ENCODE measurements at places on chromosomes 16 and 17.

- no peaks in the 10 kb centered on the region for H3K27me3 ChIP-seq
- no peak overlapping the region for H3K27ac ChIP-seq
- H3K4me1 ChIP-seq = no peaks in the 10 kb centered on the region
- no peaks in the 10 kb centered on the region for H3K36me3 ChIP-seq
- H3K4me3 ChIP-seq = no peak overlapping the region
Measured at GRCh38 chr16:87652799-87653198, 50.5 kb downstream of the JPH3 start.

DNA sequence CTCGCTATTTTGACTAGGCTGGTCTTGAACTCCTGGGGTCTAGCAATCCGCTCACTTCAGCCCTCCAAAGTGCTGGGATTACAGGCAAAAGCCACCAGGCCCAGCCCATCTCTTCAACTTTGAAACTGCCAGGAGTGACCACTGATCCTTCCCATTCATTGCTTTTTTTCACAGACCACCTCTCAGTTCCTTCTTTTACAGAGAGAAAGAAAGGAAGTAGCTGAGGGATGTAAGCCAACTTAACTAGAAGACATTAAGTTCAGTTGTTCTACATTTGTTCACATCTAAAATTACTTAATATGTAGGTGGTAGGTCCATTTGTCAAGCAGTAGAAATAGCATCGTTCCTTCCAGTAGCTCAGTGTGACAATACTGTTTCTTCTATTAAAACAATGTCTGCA lies 219.8 kb downstream of the STX8 start:
- no peak for DNase-seq
- H3K4me1 ChIP-seq = no peaks in the 10 kb centered on the region
- no peaks in the 10 kb centered on the region for H3K27me3 ChIP-seq
- H3K36me3 ChIP-seq = no peaks in the 10 kb centered on the region
- H3K27ac ChIP-seq = no peak overlapping the region

- no peaks in the 10 kb centered on the region for H3K4me1 ChIP-seq
- H3K36me3 ChIP-seq = no peaks in the 10 kb centered on the region
- H3K4me3 ChIP-seq = no peak overlapping the region
- H3K27me3 ChIP-seq = no peaks in the 10 kb centered on the region
- DNase-seq = no peak
- no peak overlapping the region for H3K27ac ChIP-seq
Measured at GRCh38 chr16:61289141-61289540, 747.1 kb downstream of the CDH8 start.

- H3K36me3 ChIP-seq = no peaks in the 10 kb centered on the region
- no peak for DNase-seq
- no peaks in the 10 kb centered on the region for H3K4me1 ChIP-seq
- peak overlapping the region; percentile 93 for H3K27ac ChIP-seq
Measured at GRCh38 chr17:29760279-29761039, 137.7 kb upstream of the CORO6 start.

- H3K27me3 ChIP-seq = no peaks in the 10 kb centered on the region
- H3K4me3 ChIP-seq = no peak overlapping the region
- H3K4me1 ChIP-seq = no peaks in the 10 kb centered on the region
- DNase-seq = no peak
Measured at GRCh38 chr16:58649707-58650106, 20.1 kb upstream of the CNOT1 start.

DNA sequence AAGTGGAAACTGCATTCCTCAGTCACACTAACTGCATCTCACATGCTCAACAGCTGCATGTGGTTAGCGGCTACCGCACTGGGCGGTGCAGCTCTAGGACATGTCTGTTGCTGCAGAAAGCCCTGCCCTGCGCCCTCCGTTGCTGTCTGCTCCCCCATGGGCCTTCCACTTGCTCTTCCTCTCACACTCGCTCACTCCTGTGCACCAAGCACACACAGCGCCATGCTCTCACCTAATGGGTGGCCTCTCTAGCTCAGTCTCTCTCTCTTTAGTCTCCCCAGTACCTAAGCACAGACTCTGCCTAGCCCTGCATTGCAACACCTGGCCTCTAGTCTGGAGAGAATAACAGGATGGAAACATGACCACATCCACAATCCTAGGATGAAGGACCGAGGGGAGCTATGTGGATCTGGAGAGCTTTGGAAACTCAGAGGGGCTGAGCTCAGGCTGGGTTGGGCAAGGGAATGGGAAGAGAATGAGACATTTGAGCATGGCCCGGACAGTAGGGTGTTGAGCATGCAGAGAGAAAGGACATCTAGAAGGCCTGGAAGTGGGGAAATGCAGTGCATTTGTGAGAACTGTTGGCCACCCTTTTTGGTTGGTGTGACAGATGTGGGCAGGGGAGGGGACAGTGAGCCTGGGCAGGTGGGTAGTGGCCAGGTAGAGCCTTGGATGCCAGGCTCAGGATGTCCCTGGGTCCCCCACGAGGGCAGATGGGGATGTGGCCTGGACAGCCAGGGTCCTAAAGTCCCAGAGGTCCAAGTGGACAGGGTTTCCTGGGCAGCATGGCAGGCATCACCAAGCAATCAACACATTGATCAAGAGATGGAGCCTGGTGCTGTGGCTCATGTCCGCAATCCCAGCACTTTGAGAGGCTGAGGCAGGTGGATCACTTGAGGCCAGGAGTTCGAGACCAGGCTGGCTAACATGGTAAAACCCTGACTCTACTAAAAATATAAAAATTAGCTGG lies 16.1 kb downstream of the SGCA start:
- H3K4me3 ChIP-seq = no peak overlapping the region
- no peaks in the 10 kb centered on the region for H3K27me3 ChIP-seq
- DNase-seq = no peak
- no peak overlapping the region for H3K27ac ChIP-seq
- H3K36me3 ChIP-seq = peaks cover 3% of the 10 kb centered on the region
- no peaks in the 10 kb centered on the region for H3K4me1 ChIP-seq

DNA sequence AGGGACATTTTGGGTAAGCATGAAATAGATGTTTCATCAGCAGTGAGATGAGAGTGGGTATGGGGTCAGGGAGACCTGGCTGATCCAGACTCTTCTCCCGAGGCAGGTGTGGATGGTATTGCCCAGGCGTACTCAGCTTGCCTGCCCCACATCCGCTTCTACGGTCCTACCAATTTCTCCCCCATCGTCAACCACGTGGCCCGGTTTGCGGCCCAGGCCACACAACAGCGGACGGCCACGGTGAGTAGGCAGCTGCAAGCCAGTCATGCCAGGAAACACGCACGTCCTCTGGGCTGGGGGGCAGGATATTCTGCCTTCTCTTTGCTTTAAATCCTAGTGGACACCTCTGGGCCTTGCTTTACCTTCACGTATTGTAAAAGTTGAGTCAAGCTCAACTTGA lies 44.7 kb downstream of the CPNE2 start:
- no peak overlapping the region for H3K27ac ChIP-seq
- H3K4me1 ChIP-seq = peaks cover 16% of the 10 kb centered on the region
- no peaks in the 10 kb centered on the region for H3K36me3 ChIP-seq
- DNase-seq = no peak

DNA sequence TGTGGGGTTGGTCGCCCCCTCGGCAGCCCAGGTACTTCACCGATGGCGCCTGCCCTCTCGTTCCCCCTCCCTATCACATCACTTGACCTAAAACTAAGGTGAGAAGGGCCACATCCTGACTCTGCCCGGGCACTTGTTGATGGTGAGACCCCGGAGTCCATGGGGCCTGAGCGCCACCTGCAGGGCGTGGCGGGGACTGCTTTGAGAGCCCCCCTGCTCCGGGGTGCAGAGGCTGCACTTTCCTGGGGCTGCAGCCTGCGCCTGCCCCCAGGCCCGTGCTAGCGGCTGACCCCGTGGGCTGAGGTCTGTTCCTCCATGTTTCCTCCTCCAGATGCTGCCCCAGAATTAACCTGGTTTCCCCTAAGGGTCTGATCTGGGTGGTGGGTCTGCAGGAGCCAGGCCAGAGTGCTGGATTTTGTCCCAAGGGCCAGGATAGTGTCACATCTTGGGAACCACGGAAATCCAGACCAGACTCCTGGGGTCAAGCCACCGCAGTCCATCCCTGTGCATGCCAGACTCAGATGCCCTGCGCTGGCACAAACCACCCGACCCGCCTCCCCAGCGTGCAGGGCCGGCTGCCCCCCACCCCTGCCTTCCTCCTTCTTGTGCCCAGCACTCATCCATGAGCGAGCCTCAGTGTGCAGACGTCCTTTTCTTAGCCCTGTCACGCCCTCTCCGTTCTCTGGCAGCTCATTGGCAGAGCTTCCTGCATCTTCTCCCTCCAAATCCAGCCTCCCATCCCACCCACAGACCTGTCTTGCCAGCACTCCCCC lies 2.7 kb downstream of the NDUFAF8 start:
- H3K27ac ChIP-seq = no peak overlapping the region
- peaks cover 31% of the 10 kb centered on the region for H3K4me1 ChIP-seq
- no peak overlapping the region for H3K4me3 ChIP-seq

DNA sequence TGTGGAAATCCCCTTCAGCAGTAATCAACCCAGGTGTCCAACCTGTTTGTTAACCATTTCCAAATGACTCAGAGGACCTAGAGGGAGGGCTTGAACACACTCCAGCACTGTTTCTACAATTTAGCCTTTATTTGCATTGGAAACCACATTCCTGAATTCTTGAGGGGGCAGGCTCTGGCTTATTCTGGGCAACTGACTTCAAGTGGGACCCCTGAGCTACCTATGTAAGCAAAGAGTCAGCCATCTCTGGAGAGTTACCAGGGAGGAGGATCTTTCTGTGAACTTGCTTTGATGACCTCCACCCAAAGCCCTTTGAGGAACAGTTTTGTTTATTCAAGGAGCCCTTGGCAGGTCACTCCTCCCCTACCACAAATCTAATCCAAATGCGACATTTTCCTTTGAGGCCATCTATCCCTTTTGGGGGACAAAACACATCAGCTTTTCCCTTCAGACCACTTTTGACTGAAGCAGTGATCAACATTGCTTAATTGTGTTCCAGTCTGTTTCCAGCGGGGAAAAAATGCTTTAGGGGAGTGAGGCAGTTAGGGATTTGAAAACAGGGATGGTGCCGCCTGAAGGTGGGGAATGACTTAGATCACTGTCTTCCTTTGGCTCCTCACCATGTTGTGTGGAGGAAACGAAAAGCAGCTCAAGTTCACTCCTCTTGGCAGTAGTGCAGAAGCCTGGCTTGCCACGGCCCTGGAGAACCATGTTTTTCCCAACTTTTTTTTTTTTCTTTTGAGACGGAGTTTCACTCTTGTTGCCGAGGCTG lies 46.2 kb downstream of the TUBD1 start:
- H3K4me1 ChIP-seq = no peaks in the 10 kb centered on the region
- H3K27me3 ChIP-seq = no peaks in the 10 kb centered on the region
- peaks cover 10% of the 10 kb centered on the region for H3K36me3 ChIP-seq
- H3K27ac ChIP-seq = peak overlapping the region; percentile 72
- no peak overlapping the region for H3K4me3 ChIP-seq

DNA sequence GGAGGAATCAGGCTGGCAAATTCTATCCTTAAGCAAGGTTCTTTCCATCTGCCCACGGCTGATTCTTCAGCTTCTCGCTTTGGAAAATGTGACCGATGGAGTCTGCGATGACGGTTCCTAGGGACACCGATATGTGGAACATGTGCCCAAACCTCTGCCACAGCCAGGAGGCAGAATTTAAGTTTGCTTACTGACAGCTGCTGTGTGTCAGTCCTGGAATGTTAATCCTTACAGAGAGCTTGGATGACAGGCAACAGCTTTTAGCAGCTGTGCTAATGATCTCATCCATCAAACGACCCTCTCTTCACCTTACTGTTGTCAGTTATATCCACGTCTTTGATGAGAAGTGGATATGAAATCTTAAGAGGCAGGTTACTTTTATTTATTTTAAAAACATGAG lies 11.4 kb upstream of the MYH13 start:
- no peaks in the 10 kb centered on the region for H3K4me1 ChIP-seq
- H3K27me3 ChIP-seq = no peaks in the 10 kb centered on the region
- H3K36me3 ChIP-seq = no peaks in the 10 kb centered on the region
- no peak overlapping the region for H3K27ac ChIP-seq
- DNase-seq = no peak

DNA sequence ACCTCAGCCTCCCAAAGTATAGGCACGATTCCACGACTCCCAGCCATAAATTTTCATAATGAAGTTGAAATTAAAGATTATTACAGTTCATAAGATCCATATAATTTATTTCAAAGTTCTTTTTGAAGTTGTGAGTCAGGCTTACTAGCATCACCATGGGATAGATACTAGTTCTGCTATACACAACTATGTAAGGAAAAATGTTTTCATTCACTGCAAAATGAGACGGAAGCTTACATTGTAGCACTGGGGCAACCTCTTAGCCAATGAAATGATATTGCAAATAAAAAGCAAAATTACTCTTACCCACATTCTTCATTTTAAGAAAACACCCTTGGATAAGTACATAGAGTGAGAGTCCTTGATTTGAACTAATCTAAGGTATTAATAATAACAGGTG lies 18.8 kb upstream of the MARCHF10 start:
- H3K27me3 ChIP-seq = no peaks in the 10 kb centered on the region
- no peak for DNase-seq
- no peaks in the 10 kb centered on the region for H3K4me1 ChIP-seq
- no peak overlapping the region for H3K4me3 ChIP-seq
- no peak overlapping the region for H3K27ac ChIP-seq
- H3K36me3 ChIP-seq = no peaks in the 10 kb centered on the region

DNA sequence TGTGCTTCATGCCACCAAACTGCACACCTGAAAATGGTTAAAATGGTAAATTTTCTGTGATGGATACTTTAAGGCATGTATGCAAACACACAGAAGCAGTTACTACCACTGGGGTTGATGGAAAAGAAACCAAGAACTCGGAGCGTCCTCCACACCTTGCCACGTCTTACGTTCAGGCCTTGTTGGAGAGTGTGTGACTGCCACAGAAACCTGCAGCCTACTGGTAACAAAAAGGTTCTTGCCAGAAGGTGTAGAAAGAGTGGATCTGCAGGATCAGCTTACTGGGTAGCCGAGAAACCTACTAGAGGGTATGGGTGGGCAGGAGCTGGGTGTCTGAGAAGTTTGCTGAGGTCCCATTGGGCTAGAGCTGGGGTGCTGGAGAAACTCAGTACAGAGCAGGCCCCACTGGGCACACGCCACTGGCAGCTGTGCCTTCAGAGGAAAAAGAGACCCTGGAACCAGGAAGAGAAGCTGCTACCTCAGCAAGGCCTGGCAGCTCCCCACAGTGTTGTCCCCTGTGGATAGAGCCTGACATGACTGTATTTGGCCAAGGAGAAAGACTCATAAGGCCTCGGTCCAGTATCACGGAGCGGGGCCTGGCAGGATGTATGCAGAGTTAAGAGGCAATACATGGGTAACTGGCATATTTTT lies 204.6 kb downstream of the SEC14L1 start:
- H3K27me3 ChIP-seq = no peaks in the 10 kb centered on the region
- H3K4me3 ChIP-seq = no peak overlapping the region
- DNase-seq = peak; percentile 57

- no peak overlapping the region for H3K27ac ChIP-seq
- H3K4me3 ChIP-seq = no peak overlapping the region
- no peak for DNase-seq
- H3K36me3 ChIP-seq = peaks cover 47% of the 10 kb centered on the region
- no peaks in the 10 kb centered on the region for H3K27me3 ChIP-seq
- H3K4me1 ChIP-seq = peaks cover 16% of the 10 kb centered on the region
Measured at GRCh38 chr17:7846765-7847661, 7.9 kb upstream of the TMEM88 start.

GRCh38 chr16:6189216-6189615 lies 1091.6 kb upstream of the EEF2KMT start:
- H3K4me1 ChIP-seq = no peaks in the 10 kb centered on the region
- no peak for DNase-seq
- H3K36me3 ChIP-seq = no peaks in the 10 kb centered on the region
- no peaks in the 10 kb centered on the region for H3K27me3 ChIP-seq

- H3K36me3 ChIP-seq = no peaks in the 10 kb centered on the region
- peak; percentile 60 for DNase-seq
- no peaks in the 10 kb centered on the region for H3K27me3 ChIP-seq
- H3K27ac ChIP-seq = no peak overlapping the region
Measured at GRCh38 chr16:24504472-24505345, 34.7 kb upstream of the RBBP6 start.
